Tracheal epithelial cell (primary cell): ENCODE measurements at places on chromosomes 16 and 17. TPM values are rescaled to one million over a fixed set of nuclear protein-coding genes. Genes with fewer than 3 reads are reported as not detected.

The TP53TG3D gene
- 0.43 TPM in 1 of 2 replicates, not detected in the other for total RNA-seq

The KRTAP4-4 gene
- total RNA-seq: not detected in 2 replicates

The SLC5A10 gene
- under 0.01 TPM in 1 of 2 replicates, not detected in the other for total RNA-seq

The HBA1 gene
- total RNA-seq: not detected in 2 replicates

The KRTAP9-2 gene
- not detected in 2 replicates for total RNA-seq

The MMP25 gene
- under 0.01 and 0.24 TPM in 2 replicates for total RNA-seq

The TNFRSF17 gene
- not detected in 2 replicates for total RNA-seq

The WWP2 gene
- total RNA-seq: 12.3 and 12.4 TPM in 2 replicates

The KRT36 gene
- total RNA-seq: not detected in 2 replicates

The CDC27 gene
- total RNA-seq: 68.2 and 72.9 TPM in 2 replicates

The HOXB1 gene
- total RNA-seq: not detected in 2 replicates

The TRAP1 gene
- total RNA-seq: 100 and 139 TPM in 2 replicates

The PROCA1 gene
- total RNA-seq: 0.24 and 0.64 TPM in 2 replicates

The CFAP52 gene
- 0.24 and 0.43 TPM in 2 replicates for total RNA-seq

The ZNF276 gene
- 19.0 and 21.2 TPM in 2 replicates for total RNA-seq

The ICAM2 gene
- 0.43 and 5.5 TPM in 2 replicates for total RNA-seq

The TELO2 gene
- 7.2 and 8.9 TPM in 2 replicates for total RNA-seq

The PMFBP1 gene
- 1.3 TPM in 1 of 2 replicates, not detected in the other for total RNA-seq

The CIITA gene
- 0.21 and 0.24 TPM in 2 replicates for total RNA-seq

The CAPNS2 gene
- total RNA-seq: 33.7 and 67.4 TPM in 2 replicates

The PLCG2 gene
- total RNA-seq: 1.9 and 2.1 TPM in 2 replicates

The COG4 gene
- 63.1 and 76.3 TPM in 2 replicates for total RNA-seq

The LITAFD gene
- total RNA-seq: not detected in 2 replicates

The PABPN1L gene
- total RNA-seq: not detected in 2 replicates

The XYLT1 gene
- total RNA-seq: 0.21 and 0.96 TPM in 2 replicates

The ZNF200 gene
- 7.7 and 8.7 TPM in 2 replicates for total RNA-seq

The RAB37 gene
- total RNA-seq: 0.48 and 0.64 TPM in 2 replicates

The AHSP gene
- total RNA-seq: not detected in 2 replicates

The TNP2 gene
- not detected in 2 replicates for total RNA-seq

The KRT14 gene
- total RNA-seq: 2,248 and 2,437 TPM in 2 replicates

The ANKFY1 gene
- total RNA-seq: 25.8 and 35.9 TPM in 2 replicates

The PRR11 gene
- 1.4 and 2.1 TPM in 2 replicates for total RNA-seq

The KCNJ16 gene
- 0.21 and 17.1 TPM in 2 replicates for total RNA-seq

The SLC5A11 gene
- not detected in 2 replicates for total RNA-seq

The CCDC200 gene
- total RNA-seq: not detected in 2 replicates

The TANC2 gene
- total RNA-seq: 74.2 and 126 TPM in 2 replicates

The RUNDC3A gene
- total RNA-seq: 0.21 and 0.96 TPM in 2 replicates

The PTX4 gene
- total RNA-seq: 0.85 TPM in 1 of 2 replicates, not detected in the other

The SLC16A11 gene
- total RNA-seq: 0.24 and 0.43 TPM in 2 replicates

The MT1A gene
- total RNA-seq: not detected in 2 replicates

The PRDM7 gene
- total RNA-seq: not detected in 2 replicates

The MMP28 gene
- 37.8 and 132 TPM in 2 replicates for total RNA-seq

The ITGAX gene
- not detected in 2 replicates for total RNA-seq

The OR2C1 gene
- 0.24 TPM in 1 of 2 replicates, not detected in the other for total RNA-seq

The CCL7 gene
- total RNA-seq: not detected in 2 replicates

The TENT4B gene
- 11.3 and 14.7 TPM in 2 replicates for total RNA-seq

The SNX11 gene
- total RNA-seq: 10.7 and 12.0 TPM in 2 replicates

The PIEZO1 gene
- 121 and 174 TPM in 2 replicates for total RNA-seq

The PAM16 gene
- 42.6 and 45.8 TPM in 2 replicates for total RNA-seq

The ITGB4 gene
- 367 and 716 TPM in 2 replicates for total RNA-seq

The C17orf50 gene
- not detected in 2 replicates for total RNA-seq

The TNS4 gene
- 34.2 and 56.5 TPM in 2 replicates for total RNA-seq
